Heart right ventricle (tissue), 16 donors: ENCODE measurements at places on chromosomes 6 and 20. TPM values are rescaled to one million over a fixed set of nuclear protein-coding genes. Genes with fewer than 3 reads are reported as not detected.

The ASIP gene
- total RNA-seq, result 21.6 TPM

The OR2J3 gene
- total RNA-seq, result not detected

The SNX5 gene
- total RNA-seq, result 46.3 TPM

The BHLHE23 gene
- not detected for total RNA-seq

The IPCEF1 gene
- total RNA-seq, result 0.83 TPM

The KATNA1 gene
- total RNA-seq, result 14.1 TPM

The FAM217A gene
- not detected for total RNA-seq

The SLC13A3 gene
- 0.65 TPM for total RNA-seq

The SCAND1 gene
- total RNA-seq, result 48.9 TPM

The EYA2 gene
- total RNA-seq, result 1.9 TPM

The SNAP91 gene
- 10.7 TPM for total RNA-seq

The PACRG gene
- total RNA-seq, result 9.1 TPM

The LRFN2 gene
- total RNA-seq, result not detected

The NDUFAF5 gene
- total RNA-seq, result 54.2 TPM
